Activated CD4-positive, alpha-beta T cell treated with anti-CD3 and anti-CD28 coated beads, Interleukin-10, Interleukin-2, amounts not matched to agents 100 ng/mL and 50 ng/mL, durations not matched to agents 16 hours and 8 hours (primary cell): ENCODE measurements at places on chromosomes 1 and 21.

DNA sequence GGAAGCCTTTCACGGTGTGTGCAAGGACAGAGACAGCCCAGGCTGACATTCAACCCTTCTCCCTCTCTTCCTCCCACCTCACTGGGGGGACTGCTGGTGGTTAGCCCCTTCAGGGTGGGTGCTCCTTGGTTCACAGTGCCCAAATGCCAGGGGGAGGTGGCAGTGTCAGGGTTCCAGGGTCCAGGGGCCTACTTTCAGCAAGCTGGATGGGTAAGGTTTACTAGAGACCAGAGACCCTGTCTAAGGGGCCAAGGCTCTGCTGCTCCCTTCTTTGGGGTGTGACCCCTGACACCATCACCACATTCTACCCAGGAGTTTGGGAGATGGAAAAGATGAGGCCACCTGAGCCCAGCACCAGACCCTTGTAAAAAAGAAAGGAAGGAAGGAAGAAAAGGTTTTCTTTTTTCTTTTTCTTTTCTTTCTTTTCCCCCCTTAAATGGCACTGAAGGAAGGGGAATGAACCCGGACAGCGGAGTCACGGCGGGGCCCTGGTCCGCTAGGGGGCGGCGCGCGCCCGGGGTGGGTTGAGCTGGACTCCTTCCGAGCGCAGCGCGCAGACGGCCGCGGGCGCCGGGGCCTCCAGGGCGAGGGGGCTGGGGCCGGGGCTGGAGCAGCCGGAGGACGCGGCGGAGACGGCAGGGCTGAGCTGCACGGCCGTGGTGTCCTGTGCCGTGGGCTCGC, 18.8 kb downstream of the KNCN start:
- peak; percentile 74 for DNase-seq

GRCh38 chr1:1625824-1626206, 6.2 kb upstream of the MMP23B start:
- DNase-seq, result no peak

DNA sequence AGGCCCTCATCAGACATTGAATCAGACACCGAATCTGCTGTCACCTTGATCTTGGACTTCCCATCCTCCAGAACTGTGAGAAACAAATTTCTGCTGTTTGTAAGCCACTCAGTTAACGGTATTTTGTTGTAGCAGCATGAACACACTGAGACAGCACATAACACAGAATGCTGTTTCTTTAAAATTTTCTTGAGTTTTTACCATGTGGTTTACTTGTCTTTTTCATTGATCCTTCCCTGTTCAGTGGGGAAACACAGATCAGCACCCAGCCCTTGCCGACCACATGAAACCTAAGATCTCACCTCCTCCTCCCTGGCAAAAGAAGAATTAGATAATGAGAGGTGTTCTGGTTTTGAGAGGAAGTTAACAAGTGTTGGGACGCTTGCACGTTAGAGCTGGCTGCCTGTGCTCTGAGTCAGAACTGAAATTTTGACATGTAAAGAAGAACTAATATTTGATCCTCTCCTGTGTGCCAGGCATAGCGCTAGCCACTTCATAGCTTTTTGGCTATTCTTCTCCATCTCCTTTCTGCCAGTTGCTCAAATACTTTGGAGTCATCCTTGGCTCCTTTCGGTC, 179.6 kb downstream of the DHRS3 start:
- peak; percentile 91 for DNase-seq

- no peak for DNase-seq
Measured at GRCh38 chr1:222042120-222042519, 300.2 kb upstream of the DUSP10 start.

- no peak for DNase-seq
Measured at GRCh38 chr1:43666608-43667007, 16.7 kb downstream of the KDM4A start.

DNA sequence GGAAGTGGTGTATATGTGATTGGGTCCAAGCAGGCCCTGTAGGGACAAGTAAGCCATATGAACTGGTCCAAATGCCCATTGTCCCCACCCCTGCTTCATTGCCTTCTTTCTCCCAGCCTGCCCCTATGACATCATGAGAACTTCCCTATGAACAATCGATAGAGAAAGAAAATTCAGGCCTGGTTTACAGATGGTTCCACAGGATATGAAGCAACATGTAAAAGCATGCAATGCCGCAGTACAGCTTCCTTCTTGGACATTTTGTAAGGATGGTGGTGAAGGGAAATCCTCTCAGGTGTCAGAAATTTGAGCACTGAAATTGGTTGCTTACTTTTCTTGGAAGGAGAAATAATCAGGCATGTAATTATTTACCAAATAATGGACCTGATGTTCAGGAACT, 581.7 kb downstream of the MRPL39 start:
- no peak for DNase-seq

DNA sequence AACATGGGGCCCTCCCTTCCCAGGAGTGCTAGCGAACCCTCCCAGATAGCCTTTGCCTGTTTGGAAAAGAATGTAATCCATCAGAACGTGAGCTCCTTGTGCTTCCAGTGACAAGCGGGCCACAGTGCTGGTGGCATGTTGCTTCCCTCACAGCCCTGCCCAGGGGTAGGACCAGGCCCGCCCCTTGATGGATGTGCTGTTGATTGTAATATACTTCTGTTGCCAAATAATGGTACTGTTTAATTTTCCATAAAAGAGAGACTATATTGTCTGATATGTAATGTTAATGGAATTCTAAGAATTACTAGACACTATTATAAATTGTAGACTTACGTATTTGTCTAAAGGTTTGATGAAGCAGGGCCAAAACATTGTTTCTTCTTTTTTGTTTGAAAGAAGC, 16.4 kb downstream of the ATP5PO start:
- no peak for DNase-seq

DNA sequence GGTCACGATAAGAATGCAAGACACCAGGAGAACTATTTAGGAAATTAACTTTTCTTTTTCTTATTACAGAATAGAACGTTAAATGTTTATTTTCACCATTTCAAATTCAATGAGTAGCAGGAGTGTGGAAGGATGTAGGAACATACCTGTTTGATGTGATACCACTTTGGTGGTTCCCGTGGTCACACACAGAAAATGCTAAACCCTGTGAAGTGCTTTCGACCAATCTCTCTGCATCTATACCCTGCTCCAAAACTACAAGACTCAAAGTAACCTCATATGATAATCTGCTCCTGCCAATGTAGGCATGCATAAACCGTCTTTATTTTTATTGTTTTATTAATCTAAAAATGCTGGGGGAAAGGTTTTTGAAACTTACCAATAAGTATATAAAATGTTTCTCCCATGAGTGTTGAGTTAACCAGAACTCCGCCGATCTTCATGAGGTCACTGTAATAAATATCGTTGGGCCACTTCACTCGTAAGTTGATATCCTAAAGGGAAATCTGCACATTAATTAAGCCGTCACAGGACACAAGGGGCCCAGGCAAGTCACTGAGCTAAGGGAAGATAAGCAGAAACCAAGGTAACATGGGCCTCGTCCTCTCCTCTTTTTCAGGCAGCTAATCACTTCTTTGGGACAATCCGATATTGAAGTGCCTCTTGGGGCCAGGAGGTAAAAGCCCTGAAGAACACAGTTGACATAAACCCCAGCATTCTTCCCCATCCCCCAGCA, 60.6 kb downstream of the SIM2 start:
- DNase-seq, result no peak

- no peak for DNase-seq
Measured at GRCh38 chr1:56397811-56398231, 181.5 kb downstream of the PLPP3 start.

- DNase-seq, result no peak
Measured at GRCh38 chr1:84370266-84370665, 28.0 kb upstream of the DNASE2B start.

DNA sequence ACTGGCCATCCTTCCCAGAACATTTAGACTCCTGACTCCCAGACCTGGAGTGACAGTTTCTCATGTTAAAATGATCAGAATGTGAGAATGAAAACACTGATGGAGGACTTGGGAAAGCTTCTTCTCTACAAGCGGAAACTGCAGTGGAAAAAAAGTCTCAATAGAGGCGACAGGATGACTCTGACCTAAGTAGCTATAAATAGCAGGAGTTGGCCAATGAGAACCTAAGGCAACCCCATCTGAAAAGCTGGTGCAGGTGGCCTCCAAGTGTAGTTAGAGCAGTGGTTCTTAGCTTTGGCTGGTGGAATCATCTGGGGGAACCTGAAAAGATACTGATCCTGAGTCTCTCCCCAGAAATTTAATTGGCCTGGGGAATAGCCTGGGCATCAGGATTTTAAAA, 44.2 kb upstream of the EXOSC10 start:
- DNase-seq, result peak; percentile 36

DNA sequence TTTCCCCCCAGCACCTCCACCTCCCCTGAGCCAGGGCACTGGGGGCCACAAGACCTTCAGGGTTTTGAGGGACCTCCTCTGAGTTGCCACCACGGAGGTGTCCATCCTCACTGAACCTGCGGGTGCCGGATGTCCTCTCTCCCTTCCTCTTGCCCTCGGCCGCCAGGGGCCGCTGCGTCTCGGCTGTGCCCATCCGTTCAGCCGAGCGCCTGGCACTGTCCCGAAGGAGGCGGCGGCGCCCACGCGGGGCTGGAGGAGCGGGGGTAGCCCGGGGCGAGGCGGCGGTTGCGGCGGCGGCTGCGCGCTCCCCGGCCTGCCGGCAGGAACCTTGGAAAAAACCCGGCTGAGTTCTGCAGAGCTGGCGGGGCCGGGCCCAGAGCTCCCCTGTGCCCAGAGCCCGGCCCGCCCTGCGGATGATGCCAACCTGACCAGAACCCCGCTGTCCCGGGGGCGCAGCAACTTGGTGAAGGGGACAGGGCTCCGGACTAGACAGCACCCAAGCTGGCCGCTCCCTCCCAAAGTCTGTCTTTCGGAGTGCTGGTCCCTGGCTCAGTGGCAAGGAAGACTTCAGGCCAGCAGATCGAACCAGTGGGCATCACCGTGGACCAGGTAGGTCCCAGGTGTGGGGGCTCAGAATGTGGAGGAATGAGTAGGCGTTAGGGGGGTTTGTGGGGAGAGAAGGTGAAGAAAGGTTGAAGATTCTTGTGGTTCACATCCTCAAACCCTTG, 3.7 kb upstream of the PPM1J start:
- DNase-seq, result peak; percentile 79

- DNase-seq, result peak; percentile 90
Measured at GRCh38 chr1:169491845-169492281, 6.1 kb upstream of the SLC19A2 start.

GRCh38 chr1:197865809-197866208, 36.6 kb upstream of the C1orf53 start:
- DNase-seq, result no peak

DNA sequence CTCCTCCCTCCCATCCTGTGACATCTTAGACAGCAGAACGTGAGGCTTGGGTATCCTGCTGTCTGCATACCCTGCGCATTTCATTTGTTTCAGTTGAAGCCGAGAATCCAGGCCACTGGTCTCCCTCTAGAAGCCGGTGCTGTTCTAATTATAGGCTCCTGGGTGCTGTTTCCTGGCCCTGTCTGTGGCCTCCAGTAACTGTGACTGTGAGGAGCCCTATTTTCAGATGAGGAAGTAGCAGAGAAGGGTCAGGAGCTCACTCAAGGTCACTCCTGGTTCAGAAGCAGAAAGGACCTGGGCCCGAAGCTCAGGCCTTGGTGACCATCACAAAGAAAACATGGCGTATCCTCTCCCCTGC, 24.0 kb downstream of the COQ8A start:
- no peak for DNase-seq

DNA sequence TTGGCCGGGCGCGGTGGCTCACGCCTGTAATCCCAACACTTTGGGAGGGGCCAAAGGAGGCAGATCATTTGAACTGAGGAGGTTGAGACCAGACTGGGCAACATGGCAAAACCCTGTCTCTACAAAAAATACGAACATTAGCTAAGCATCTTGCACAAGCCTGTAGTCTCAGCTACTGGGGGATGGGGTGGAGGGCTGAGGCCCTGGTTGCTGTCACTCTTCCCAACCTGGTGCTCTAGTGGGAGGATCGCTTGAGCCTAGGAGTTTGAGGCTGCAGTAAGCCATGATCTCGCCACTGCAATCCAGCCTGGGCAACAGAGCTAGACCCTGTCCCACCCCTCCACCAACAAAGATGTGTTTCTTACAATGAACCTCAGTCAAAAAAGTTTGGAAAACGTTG, 2.8 kb downstream of the PHGDH start:
- no peak for DNase-seq

GRCh38 chr1:155012026-155012546, 9.5 kb downstream of the ZBTB7B start:
- peak; percentile 76 for DNase-seq

GRCh38 chr1:88973520-88974137, 18.8 kb downstream of the KYAT3 start:
- DNase-seq, result peak; percentile 47

DNA sequence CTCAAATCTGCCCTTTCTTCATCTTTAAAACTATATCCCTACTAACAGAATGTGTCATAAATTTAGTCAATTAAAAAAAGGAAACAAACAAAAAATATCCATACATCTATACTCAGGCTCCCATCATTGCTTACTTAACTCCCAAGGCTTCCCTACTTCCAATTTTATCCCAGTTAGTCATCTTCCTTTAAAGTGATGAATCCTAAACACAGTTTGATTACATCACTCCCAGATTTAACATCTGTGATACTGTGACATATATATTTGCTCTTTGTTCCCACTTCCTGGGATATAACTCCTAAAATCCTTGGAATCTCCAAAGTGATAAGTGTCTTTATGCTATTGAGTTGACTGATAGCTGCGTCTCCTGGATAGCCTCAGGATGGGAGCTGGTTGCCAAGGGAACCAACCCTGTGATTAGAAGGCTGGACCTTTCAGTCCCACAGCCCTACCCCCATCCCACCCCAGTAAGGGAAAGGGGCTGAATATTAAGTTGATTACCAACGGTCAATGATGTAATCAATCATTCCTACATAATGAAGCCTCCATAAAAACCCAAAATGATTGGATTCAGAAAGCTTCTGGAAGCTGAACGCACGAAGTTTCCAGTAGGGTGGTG, 21.6 kb downstream of the GLMN start:
- no peak for DNase-seq

DNA sequence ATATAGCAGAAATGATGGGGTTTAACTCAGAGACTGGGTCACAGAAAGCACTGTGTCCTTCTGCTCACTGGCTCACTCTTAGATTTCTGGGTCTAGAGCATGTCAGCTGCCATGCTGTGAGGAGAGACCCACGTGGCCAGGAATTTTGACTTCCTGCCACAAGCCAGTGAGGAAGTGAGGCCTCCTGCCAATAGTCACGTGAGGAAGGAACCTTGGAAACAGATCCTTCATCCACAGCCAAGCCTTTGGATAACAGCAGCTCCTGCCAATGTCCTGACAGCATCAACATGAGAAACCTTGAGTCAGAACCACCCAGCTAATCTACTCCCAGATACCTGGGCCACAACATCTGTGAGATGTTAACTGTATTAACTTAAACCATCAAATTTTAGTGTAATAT, 114.5 kb upstream of the PLPPR5 start:
- DNase-seq, result no peak

- no peak for DNase-seq
Measured at GRCh38 chr1:183567584-183567983, 22.7 kb downstream of the NCF2 start.

- no peak for DNase-seq
Measured at GRCh38 chr1:167987174-167987573, 50.3 kb upstream of the MPC2 start.

- DNase-seq, result no peak
Measured at GRCh38 chr1:92992877-92993276, 31.6 kb upstream of the DIPK1A start.
